ENCODE measurements at places on chromosomes 16 and 17. TPM values are rescaled to one million over a fixed set of nuclear protein-coding genes. Genes with fewer than 3 reads are reported as not detected.

DNA sequence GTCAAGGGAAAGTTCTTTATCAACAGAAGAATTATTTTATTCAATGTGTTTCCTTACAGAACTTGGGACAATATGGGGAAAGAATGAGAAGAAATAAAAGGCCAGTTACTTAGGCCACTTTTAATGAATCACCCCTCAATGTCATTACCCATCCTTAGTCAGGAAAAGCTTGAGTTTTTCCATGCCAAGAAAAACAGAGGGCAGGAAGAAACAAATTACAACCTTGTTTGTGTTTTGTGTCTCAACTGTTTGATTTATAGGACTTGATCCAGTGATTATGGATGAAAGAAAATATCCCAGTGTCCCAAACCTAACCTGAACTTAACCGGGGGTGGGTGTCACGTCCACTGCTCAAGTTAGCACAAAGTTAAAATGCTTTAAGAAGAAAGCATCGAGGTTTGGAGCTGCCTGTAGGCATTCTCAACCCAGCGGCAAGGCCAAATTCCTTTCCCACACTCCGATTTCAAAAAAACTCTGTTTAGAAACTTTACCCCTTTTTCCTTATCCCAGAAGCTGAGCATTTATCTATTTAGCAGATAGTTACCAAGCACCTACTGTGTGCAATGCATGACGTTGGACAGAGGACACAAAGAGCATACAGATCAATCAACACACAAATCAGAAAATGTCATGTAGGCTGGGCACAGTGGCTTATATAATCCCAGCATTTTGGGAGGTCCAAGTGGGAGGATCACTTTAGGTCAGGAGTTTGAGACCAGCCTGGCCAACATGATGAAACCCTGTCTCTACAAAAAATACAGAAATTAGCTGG is 14.0 kb upstream of the CYB5B start:
- no peak for DNase-seq

GRCh38 chr16:49659356-49659755 is 196.6 kb downstream of the ZNF423 start:
- DNase-seq, result no peak

- no peak for DNase-seq
Observed at GRCh38 chr16:57763285-57764005, 27.9 kb downstream of the KATNB1 start.

DNA sequence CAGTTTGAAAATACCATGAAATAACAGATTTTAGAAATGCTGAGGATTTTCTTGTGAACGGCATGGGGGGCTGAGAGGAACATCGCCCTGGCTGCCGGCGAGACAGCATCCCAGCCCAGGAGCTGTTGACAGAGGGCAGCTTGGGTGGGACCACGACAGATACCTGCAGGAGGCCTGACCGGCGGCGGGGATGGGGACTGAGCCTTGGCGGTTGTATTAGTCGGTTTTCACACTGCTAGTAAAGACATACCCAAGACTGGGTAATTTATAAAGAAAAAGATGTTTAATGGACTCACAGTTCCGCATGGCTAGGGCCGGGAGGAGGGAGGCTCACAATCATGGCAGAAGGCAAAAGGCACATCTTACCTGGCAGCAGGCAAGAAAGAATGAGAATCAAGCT is 82.3 kb upstream of the DNAH17 start:
- DNase-seq, result no peak

- no peak for DNase-seq
Observed at GRCh38 chr16:12059216-12059769, 82.8 kb downstream of the SNX29 start.

DNA sequence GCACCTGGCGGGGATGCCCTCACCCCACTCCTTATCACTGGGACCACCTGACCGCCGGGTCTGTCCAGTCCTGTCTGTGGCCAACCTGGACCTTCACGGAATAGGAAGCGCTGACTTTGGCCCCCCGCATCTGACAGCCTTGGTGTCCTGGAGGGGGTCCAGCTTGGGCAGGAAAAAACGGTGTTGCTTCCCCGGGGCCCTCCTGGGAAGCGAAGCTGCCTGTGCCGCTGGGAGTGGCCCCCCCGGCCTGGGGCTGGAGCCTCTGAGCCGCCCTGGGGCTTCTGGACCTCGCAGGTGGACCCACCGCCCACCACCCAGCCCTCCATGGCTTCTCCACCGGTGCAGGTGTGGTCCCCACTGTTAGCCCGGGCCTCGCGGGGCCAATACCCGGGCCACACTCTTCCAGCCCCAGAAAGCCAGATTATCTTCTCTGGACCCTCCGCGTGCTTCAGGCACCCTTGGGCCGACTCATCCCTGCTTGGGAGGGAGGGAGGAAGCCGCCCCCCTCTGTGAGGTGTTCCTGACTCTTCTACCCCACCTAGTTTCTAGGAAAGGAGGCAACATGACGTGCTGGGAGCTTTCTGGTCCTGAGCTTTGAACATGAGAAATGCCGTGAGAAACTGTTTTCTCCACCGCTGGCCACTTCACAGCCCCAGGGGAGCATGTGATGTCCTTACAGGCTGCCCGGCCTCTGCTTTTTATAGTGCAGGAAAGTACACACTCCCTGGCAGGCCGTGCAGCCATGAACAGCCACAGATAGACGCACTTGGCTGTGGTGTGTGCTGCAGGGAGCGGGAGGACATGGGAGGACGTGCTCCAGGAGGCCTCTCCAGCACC is 1.1 kb downstream of the C1QTNF1 start:
- DNase-seq, result no peak

GRCh38 chr17:50239937-50240336 is 34.3 kb upstream of the TMEM92 start:
- DNase-seq, result no peak

- no peak for DNase-seq
Observed at GRCh38 chr17:12406623-12407215, 259.0 kb upstream of the MYOCD start.

DNA sequence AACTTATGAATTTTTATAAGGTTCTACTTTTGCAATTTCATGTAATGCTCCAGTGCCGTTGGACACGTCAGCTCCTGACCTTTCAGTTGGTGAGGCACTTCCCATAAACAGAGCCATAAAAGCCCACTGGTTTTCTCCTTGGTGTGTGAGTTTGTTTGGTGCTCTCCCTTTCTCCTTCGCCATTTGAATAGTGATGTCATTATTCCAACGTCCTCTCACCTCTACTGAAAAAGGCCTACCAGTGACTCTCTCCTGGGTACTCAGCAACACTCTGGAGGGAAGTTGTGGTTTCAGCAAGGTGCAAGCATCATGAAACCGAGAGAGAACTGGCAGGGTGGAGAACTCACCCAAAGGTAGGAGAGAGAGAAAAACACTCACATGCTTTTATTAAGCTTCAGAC is 29.6 kb upstream of the HNF1B start:
- no peak for DNase-seq

- DNase-seq, result no peak
Observed at GRCh38 chr17:44146375-44147346, 4.9 kb downstream of the HROB start.

DNA sequence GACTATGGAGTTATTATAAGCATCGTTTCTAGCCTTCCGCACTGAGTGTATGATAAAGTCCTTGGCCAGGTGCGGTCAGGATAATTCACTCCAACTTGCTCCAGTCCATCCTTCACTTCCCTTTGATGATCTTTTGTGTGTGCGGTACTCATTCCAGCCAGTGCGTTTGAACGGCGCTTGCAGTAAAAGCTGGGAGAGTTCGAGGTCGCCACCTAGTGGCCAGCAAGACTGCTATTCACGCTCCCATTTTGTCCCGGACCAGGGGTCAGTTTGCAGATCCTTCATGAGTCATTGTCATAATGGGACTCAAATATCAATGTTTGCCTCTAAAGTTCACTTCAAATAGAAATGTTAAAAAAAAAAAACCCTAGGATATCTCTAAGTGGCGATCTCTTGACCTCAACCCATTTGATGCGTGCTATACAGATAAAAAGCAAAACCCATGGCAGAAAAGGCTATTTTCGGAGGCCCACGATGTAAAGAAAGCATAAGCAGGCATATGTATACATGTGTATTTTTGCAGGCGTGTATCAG is 417.1 kb downstream of the TMEM114 start:
- no peak for DNase-seq

GRCh38 chr17:72049914-72050313 is 70.9 kb upstream of the SOX9 start:
- DNase-seq, result no peak

- DNase-seq, result no peak
Observed at GRCh38 chr16:50099957-50100648, 34.3 kb downstream of the HEATR3 start.

GRCh38 chr16:85422632-85423550 is 190.2 kb upstream of the GSE1 start:
- DNase-seq, result no peak

- DNase-seq, result no peak
Observed at GRCh38 chr17:41267711-41268110, 2.5 kb downstream of the KRTAP9-6 start.

- no peak for DNase-seq
Observed at GRCh38 chr16:75263963-75264445, 12.6 kb upstream of the BCAR1 start.

- DNase-seq, result no peak
Observed at GRCh38 chr16:7332611-7333010, at the start of gene RBFOX1. RBFOX1 (plus strand) TSS chr16:7332845.

DNA sequence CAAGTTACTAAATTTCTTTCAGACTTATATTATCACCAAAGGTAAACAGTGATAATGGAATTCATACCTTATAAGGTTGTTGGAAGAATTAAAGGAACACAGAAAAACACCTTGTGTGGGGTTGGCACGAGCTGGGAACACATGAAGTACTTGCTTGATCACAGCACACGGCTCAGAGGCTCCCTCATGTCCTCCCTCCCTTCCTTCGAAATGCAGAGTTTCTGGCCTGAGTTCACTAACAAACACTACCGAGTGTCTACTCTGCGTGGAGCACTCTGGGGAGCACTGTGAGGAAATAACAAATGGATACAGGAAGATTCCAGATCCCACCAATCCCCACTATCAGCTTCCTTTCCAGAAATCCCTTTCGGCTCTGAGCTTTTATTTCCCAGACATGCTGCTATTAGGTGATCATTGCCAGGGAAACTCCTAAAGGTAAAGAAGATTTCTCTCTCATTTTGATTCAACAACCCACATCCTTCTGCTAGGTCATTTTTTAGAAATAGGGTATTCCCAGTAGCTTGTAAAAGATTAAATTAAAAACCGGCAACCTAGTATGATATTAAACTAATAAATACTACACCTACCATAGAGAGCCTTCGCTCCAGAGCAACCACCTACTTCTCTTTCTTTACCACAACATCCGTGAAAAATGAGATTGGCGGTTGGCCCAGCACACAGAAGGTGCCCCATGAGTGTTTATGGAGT is 6.1 kb upstream of the HNF1B start:
- DNase-seq, result no peak

- DNase-seq, result no peak
Observed at GRCh38 chr16:86969716-86970115, 347.5 kb downstream of the C16orf95 start.

- DNase-seq, result no peak
Observed at GRCh38 chr17:43880420-43880991, 26.8 kb downstream of the MPP2 start.

GRCh38 chr17:51164911-51165679 is 1.1 kb upstream of the NME2 start:
- DNase-seq, result no peak

DNA sequence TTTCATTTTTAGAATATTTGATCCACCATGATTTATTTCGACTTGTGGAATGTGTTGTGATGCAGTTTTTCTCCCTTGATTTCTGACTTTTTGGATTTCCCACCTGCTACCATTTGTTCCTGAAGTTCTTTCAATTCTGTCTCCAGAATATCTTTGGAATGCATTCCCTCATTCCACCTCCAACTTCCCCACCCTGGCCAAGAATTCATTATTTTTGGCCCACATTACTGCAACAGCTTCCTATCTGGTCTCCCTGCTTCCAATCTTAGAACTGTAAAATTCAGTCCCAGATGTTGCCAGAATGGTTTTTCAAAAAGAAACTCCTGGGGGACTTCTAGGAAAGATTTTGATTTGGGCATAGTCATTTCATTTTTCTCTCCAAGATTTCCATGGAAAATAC is 182.3 kb upstream of the HS3ST4 start:
- DNase-seq, result no peak

GRCh38 chr17:57210224-57210553 is 46.1 kb upstream of the MSI2 start:
- DNase-seq, result no peak

- peak; percentile 2 for DNase-seq
Observed at GRCh38 chr16:82368041-82368440, 198.0 kb upstream of the MPHOSPH6 start.

- DNase-seq, result no peak
Observed at GRCh38 chr17:80491478-80492342, 15.3 kb upstream of the NPTX1 start.

Gene TMEM238L
- not detected for total RNA-seq

Gene CDRT15L2
- not detected for total RNA-seq

Gene FN3K
- total RNA-seq, result 19.7 TPM

Gene SULT1A2
- not detected for total RNA-seq

Gene SLC7A6
- 32.6 TPM for total RNA-seq

Gene DNAH3
- not detected for total RNA-seq

Gene CIBAR2
- total RNA-seq, result not detected

Gene BRIP1
- total RNA-seq, result 4.6 TPM

Gene SPATA22
- total RNA-seq, result not detected

Gene RHBDF1
- total RNA-seq, result 46.6 TPM

Gene DUXB
- total RNA-seq, result not detected
